Lung (tissue), 17 donors: ENCODE measurements at places on chromosomes 2 and 18.

GRCh38 chr2:172893671-172894070, 158.0 kb downstream of the RAPGEF4 start:
- peaks cover 4% of the 10 kb centered on the region for H3K4me1 ChIP-seq
- H3K36me3 ChIP-seq: no peaks in the 10 kb centered on the region
- H3K4me3 ChIP-seq: no peak overlapping the region
- no peak overlapping the region for H3K27ac ChIP-seq
- no peaks in the 10 kb centered on the region for H3K27me3 ChIP-seq

DNA sequence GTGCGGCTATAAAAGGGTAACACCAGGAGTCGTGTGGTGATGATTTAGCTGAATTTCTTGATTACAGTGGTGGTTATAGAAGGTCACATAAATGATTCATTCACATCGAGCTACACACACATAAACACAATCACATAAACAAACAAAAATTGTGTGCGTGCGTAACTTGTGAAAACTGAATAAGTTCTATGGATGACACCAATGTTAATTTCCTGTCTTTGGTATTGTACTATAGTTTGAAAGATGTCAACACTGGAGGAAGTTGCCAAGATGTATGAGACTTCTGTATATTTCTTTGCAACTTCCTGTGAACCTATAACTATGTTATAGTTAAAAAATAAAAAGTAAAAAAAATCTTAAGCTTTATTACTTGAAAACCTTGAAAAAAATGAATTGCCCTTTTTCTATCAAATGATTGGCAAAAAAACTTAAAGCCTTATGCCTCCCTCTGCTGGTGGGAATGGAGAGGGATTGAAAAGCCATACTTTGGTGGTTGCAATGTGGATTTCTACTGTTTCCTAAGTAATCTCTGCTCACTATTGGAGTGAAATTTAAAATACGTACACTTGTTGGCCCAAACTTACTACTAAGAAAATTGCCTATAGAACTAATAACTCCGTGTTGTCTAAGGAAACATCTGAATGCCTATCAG, 227.7 kb downstream of the RPIA start:
- no peaks in the 10 kb centered on the region for H3K36me3 ChIP-seq
- no peaks in the 10 kb centered on the region for H3K4me1 ChIP-seq
- no peak overlapping the region for H3K4me3 ChIP-seq
- no peak overlapping the region for H3K27ac ChIP-seq
- DNase-seq: no peak

GRCh38 chr2:60469536-60470317, 83.7 kb downstream of the BCL11A start:
- H3K27me3 ChIP-seq: no peaks in the 10 kb centered on the region
- no peak overlapping the region for H3K27ac ChIP-seq
- no peaks in the 10 kb centered on the region for H3K36me3 ChIP-seq

- H3K4me3 ChIP-seq: no peak overlapping the region
- no peak for DNase-seq
- no peaks in the 10 kb centered on the region for H3K27me3 ChIP-seq
- H3K36me3 ChIP-seq: no peaks in the 10 kb centered on the region
Observed at GRCh38 chr2:136005462-136006196, 20.2 kb upstream of the DARS1 start.

- H3K27ac ChIP-seq: no peak overlapping the region
- H3K27me3 ChIP-seq: no peaks in the 10 kb centered on the region
- no peaks in the 10 kb centered on the region for H3K36me3 ChIP-seq
Observed at GRCh38 chr2:232375164-232375563, 3.4 kb upstream of the ALPP start.

GRCh38 chr18:8686611-8687010, 18.7 kb upstream of the MTCL1 start:
- H3K4me1 ChIP-seq: peaks cover 7% of the 10 kb centered on the region
- H3K27me3 ChIP-seq: no peaks in the 10 kb centered on the region
- no peaks in the 10 kb centered on the region for H3K36me3 ChIP-seq

- no peak for DNase-seq
- no peak overlapping the region for H3K4me3 ChIP-seq
- no peaks in the 10 kb centered on the region for H3K27me3 ChIP-seq
- no peak overlapping the region for H3K27ac ChIP-seq
- H3K36me3 ChIP-seq: no peaks in the 10 kb centered on the region
Observed at GRCh38 chr2:173644146-173644545, 289.5 kb downstream of the CDCA7 start.

GRCh38 chr18:59940068-59940467, 40.3 kb downstream of the PMAIP1 start:
- DNase-seq: no peak
- H3K4me3 ChIP-seq: no peak overlapping the region
- H3K36me3 ChIP-seq: no peaks in the 10 kb centered on the region

- DNase-seq: no peak
- no peak overlapping the region for H3K4me3 ChIP-seq
- H3K27ac ChIP-seq: no peak overlapping the region
- H3K36me3 ChIP-seq: no peaks in the 10 kb centered on the region
Observed at GRCh38 chr2:39431592-39432316, 5.3 kb downstream of the MAP4K3 start.

DNA sequence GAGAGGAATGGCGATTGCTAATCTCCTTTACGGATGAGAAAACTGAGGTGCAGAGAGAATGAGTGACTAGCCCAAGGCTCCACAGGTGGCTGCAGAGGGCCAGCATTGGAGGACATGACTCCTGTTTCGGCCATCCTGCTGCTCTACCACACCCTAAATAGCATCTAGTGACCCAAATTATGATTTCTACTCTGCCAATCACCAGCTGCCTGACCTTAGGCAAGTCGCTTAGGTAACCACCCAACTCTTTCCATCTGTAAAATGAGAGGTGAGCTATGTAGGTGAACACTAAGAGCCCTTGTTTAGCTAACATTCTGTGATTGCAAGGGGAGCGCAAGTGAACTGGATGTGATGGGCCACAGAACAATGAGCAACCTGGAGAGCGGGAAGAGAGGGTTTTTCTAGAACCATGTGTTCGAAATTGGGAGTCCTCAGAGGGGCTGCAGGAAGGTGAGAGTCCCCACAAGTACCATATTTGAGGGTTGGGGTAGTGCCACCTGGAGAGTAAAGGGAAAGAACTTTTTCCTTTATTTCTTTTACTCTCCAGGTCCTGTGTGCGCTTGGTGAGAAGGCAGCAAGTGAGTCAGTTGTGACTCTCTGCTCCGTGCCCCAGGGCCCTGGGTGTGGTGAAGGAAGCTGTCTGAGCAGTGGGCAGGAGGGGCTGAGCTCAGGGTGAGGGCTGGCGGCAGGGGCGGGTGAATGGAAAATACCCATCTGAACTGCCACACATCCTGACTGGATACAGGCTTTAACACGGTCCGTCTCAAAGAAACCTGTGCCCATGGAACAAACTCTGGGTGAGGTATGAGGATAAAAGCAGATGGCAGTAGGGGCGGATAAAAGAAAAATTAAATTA, 2.4 kb downstream of the CYP27C1 start:
- no peak overlapping the region for H3K27ac ChIP-seq
- H3K4me1 ChIP-seq: peaks cover 3% of the 10 kb centered on the region
- DNase-seq: no peak
- no peaks in the 10 kb centered on the region for H3K36me3 ChIP-seq

DNA sequence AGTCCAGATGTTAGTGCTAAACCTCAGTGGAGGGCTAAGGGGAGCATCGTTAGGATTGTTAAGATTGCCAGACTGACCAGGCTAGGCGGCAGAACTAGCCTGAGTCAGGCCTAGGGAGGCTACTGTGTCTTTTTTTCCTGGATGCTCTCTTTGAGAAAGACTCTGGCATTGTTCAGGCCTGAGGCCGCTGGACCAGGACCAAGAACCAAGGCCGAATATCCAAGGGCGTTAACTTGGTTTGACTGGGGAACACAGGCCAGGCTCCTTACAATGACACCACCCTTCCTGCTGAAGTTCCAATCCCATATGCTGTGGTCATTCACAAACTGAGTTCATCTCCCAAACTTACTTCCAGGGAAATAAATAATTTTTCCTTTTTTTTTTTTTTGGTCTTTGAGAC, 10.6 kb downstream of the HTRA2 start:
- DNase-seq: no peak
- H3K36me3 ChIP-seq: no peaks in the 10 kb centered on the region
- peak overlapping the region; percentile 36 for H3K27ac ChIP-seq
- no peak overlapping the region for H3K4me3 ChIP-seq
- no peaks in the 10 kb centered on the region for H3K4me1 ChIP-seq

- no peak overlapping the region for H3K27ac ChIP-seq
- H3K4me3 ChIP-seq: no peak overlapping the region
- H3K27me3 ChIP-seq: no peaks in the 10 kb centered on the region
- DNase-seq: peak; percentile 73
- no peaks in the 10 kb centered on the region for H3K4me1 ChIP-seq
Observed at GRCh38 chr18:32424696-32425095, 46.0 kb downstream of the GAREM1 start.

- H3K4me3 ChIP-seq: no peak overlapping the region
- H3K4me1 ChIP-seq: no peaks in the 10 kb centered on the region
- H3K36me3 ChIP-seq: peaks cover 49% of the 10 kb centered on the region
- no peak for DNase-seq
- no peak overlapping the region for H3K27ac ChIP-seq
Observed at GRCh38 chr2:74887445-74887951, 53.6 kb downstream of the HK2 start.

- H3K27ac ChIP-seq: no peak overlapping the region
- DNase-seq: no peak
- H3K27me3 ChIP-seq: no peaks in the 10 kb centered on the region
- no peaks in the 10 kb centered on the region for H3K36me3 ChIP-seq
- no peak overlapping the region for H3K4me3 ChIP-seq
Observed at GRCh38 chr2:45982096-45982495, 315.1 kb upstream of the EPAS1 start.

DNA sequence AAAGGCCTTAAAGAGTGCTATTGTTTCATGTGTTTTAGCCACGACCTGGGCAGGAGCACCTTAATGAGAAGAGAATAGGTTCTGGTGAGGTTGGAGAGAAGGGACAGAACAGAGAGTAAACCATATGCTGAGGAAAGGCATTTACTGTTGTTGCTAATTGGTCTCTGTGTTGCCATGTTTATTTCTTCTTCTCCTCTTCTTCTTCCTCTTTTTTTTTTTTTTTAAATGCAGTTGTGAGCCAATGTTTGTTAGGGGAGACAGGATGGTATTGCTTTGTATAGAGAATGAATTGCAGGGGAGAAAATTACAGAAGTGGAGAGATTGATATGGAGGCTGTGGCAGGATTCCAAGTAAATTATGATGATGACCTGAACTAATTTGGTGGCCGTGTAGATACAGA, 2.6 kb downstream of the SCN9A start:
- DNase-seq: no peak
- no peaks in the 10 kb centered on the region for H3K27me3 ChIP-seq

GRCh38 chr2:144660518-144661316, 140.8 kb upstream of the ZEB2 start:
- H3K4me3 ChIP-seq: no peak overlapping the region
- peak; percentile 42 for DNase-seq
- H3K4me1 ChIP-seq: no peaks in the 10 kb centered on the region
- H3K27ac ChIP-seq: peak overlapping the region; percentile 80
- H3K27me3 ChIP-seq: no peaks in the 10 kb centered on the region
- H3K36me3 ChIP-seq: no peaks in the 10 kb centered on the region

GRCh38 chr18:45320724-45321123, 294.6 kb upstream of the SLC14A2 start:
- no peaks in the 10 kb centered on the region for H3K27me3 ChIP-seq
- no peaks in the 10 kb centered on the region for H3K36me3 ChIP-seq
- no peak overlapping the region for H3K4me3 ChIP-seq
- DNase-seq: peak; percentile 69
- H3K4me1 ChIP-seq: peaks cover 25% of the 10 kb centered on the region

DNA sequence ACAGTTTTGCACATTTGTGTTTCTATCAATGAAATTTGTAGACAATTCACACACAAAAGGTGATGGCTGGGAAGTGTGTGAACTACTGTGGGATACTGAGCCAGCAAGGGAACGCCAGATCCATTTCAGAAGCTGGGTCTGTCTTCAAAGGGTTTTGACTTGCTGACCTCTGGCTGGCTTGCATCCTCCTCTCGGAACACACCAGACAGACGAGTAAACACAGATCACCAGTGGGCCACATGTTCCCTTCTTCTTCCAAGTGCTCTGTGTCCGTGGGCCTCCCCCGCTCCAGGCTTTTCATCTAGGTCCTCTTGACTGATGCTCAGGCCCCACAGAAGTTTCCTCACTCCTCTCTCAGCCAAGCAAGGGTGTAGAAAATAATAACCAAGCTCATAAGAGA, 122.2 kb upstream of the OSR1 start:
- H3K4me1 ChIP-seq: no peaks in the 10 kb centered on the region
- no peak overlapping the region for H3K27ac ChIP-seq
- H3K27me3 ChIP-seq: no peaks in the 10 kb centered on the region
- no peak for DNase-seq

GRCh38 chr2:95264624-95265023, 9.6 kb upstream of the PROM2 start:
- no peaks in the 10 kb centered on the region for H3K4me1 ChIP-seq
- no peaks in the 10 kb centered on the region for H3K27me3 ChIP-seq
- H3K27ac ChIP-seq: no peak overlapping the region
